ENCODE measurements at places on chromosomes 16 and 17. TPM values are rescaled to one million over a fixed set of nuclear protein-coding genes. Genes with fewer than 3 reads are reported as not detected.

Gene KRTAP9-2
- total RNA-seq: not detected

Gene CFAP119
- total RNA-seq: 6.6 TPM

Gene CTRB1
- total RNA-seq: not detected

Gene SOST
- not detected for total RNA-seq

Gene FLYWCH2
- total RNA-seq: 22.4 TPM

Gene GAS7
- 57.9 TPM for total RNA-seq

Gene TMEM235
- total RNA-seq: not detected

Gene NOG
- total RNA-seq: 0.55 TPM

Gene ADAM11
- 0.13 TPM for total RNA-seq

Gene GINS2
- total RNA-seq: 8.5 TPM

Gene TP53TG3C
- total RNA-seq: 0.18 TPM

Gene CARD14
- 0.41 TPM for total RNA-seq

Gene FOXL1
- total RNA-seq: 0.99 TPM

Gene WNT9B
- total RNA-seq: 0.23 TPM

Gene NPIPA5
- total RNA-seq: 13.6 TPM

Gene CDC6
- 24.1 TPM for total RNA-seq

Gene DOK4
- total RNA-seq: 41.8 TPM
